ENCODE measurements at places on chromosomes 16 and 17.

DNA sequence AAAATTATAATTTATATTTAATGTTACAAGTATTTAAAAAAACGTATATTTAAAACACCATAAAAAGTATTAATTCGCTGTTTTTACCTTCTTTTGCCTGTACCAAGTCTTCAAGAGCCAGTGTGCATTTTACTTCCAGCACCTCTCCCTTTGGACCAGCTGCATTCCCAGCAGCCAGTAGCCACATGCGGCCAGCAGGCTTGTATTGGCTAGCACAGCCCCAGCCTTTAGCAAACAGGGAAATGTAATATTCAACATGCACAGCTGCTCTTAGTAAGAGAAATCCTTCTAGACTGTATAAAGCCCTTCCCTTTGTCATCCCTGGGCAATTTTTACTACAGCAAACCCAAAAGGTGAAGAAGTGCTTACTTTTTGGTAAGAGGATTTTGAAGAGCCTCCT, 6.6 kb downstream of the DHODH start:
- DNase-seq = no peak

DNA sequence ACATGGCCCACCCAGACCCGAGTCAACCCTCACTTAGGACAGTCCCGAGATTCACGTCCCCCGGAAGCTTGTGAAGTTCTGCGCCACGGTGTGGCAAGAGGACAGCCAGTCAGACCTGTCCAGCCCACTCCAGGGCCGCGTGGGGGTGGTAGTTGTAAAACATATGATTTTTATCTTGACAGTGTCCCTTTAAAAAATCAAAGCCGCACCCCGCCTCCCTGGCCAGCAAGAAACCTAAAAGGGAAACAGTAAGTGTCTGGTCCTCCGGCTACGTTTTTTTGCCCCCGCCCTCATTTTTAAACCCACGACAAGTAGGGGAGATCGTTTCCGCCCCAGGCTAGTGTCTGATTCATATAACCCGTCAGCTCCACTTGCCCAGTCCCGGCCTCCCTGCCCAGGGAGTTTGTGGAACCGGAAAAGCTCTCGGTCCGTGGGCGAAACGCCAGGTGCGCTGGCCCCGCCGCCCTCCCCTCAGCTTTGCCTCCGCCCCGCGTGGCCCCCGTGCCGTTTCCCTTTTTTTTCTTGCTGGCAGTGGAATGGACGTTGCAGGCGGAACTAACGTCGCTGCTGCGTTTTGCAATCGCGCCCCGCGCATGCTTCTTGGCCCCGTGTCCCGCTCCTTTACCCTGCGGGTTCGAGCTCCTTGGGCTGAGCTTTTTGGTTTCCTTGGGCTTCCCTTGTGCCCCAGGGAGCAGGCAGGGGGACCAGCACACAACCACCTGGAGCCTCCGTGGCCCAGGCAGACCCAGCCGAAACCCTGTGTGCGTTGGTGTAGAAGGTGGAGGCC, 13.3 kb upstream of the NUDT16L1 start:
- peak; percentile 74 for DNase-seq

DNA sequence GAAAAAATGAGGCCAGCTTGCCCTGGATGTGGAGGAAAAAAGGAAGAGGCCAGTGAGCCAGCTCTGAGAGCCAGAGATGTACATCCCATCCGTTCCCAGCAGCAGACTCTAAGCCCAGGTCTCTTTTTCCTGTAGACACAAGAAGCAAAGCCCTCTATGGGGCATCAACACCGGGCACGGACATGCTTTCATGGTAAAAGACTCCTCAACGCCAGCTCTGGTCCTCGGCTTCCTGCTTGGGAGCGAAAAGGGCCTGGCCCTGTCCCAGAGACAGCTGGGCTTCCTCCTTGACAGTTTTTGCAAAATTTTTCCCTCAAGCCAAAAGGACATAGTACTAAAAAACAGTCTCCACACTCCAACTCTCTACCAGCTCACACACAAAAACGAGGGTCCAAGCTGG, 27.1 kb downstream of the PELP1 start:
- DNase-seq = no peak

- peak; percentile 17 for DNase-seq
Observed at GRCh38 chr16:15777533-15778203, 79.2 kb downstream of the MYH11 start.

GRCh38 chr17:14359163-14360020, 58.5 kb downstream of the HS3ST3B1 start:
- DNase-seq = no peak

- DNase-seq = no peak
Observed at GRCh38 chr17:8884336-8884990, 17.0 kb upstream of the PIK3R6 start.

DNA sequence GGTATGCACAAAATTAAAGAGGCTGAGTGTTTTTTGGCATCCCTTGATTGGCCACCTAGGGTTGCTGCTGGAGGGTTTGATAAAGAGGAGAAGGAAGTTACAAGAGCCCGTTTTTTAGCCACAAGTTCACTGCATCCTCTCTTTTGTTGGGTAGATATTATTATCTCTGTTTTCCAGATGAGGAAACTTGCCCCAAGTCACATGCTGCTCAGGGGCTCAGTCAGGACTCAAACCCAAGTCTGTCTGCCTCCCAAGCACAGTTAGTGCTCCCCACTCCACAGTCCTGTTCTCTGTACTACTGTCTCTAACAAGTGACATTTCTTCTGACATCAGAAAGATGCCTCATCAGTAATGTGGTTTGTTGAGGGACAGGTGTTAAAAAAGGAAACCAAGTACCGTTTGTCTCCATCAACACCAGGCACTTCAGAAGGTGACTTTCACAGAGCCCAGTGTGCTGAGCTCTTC, 1.4 kb downstream of the NT5M start:
- DNase-seq = no peak

DNA sequence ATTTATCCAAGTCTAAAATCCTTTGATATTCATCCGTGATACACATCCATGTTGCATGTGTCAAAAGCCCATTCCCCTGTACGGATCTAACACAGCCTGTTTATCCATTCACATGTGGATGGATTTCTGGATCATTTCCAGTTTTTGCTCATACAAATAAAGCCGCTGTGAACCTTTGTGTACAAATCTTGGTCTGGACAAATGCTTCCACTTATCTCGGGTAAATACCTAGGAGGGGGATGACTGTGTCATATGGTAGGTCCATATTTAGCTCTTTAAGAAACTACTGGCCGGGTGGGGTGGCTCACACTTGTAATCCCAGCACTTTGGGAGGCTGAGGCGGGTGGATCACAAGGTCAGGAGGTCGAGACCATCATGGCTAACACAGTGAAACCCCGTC, 6.3 kb upstream of the TBCD start:
- DNase-seq = no peak
